ENCODE measurements at places on chromosomes 2 and 18. TPM values are rescaled to one million over a fixed set of nuclear protein-coding genes. Genes with fewer than 3 reads are reported as not detected.
A peak's percentile ranks its signal among the peaks of the same experiment; 100 is the strongest.

- no peak for DNase-seq
- no peaks in the 10 kb centered on the region for H3K27me3 ChIP-seq
- H3K36me3 ChIP-seq, result no peaks in the 10 kb centered on the region
- peaks cover 47% of the 10 kb centered on the region for H3K4me1 ChIP-seq
- no peak overlapping the region for H3K4me3 ChIP-seq
Observed at GRCh38 chr2:230657462-230657861, 55.2 kb upstream of the CAB39 start.

GRCh38 chr2:212359425-212360067 is 179.1 kb downstream of the ERBB4 start:
- H3K36me3 ChIP-seq, result no peaks in the 10 kb centered on the region
- no peak overlapping the region for H3K4me3 ChIP-seq
- no peaks in the 10 kb centered on the region for H3K4me1 ChIP-seq

GRCh38 chr2:182784777-182785176 is 68.7 kb downstream of the DNAJC10 start:
- no peak overlapping the region for H3K4me3 ChIP-seq
- H3K27ac ChIP-seq, result no peak overlapping the region
- no peaks in the 10 kb centered on the region for H3K27me3 ChIP-seq
- no peak for DNase-seq
- peaks cover 5% of the 10 kb centered on the region for H3K4me1 ChIP-seq

DNA sequence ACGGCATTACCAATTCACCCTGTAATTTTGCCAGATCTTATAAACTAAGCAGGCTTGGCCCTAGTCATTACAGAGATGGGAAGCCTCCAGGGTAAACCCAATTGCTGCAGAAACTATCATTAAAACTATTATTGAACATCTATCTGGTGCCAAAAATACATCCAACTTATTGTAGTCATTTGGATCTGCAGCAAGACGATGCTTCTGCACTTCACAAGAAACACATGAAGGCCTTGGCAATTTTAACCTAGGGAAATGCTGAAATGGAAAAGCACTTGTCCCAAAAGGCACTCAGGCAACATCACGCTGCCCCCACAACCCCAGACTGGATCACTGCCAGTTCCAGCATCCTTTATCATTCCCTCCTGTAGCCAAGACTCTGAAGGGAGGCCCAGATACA is 85.3 kb upstream of the ACVR2A start:
- no peak overlapping the region for H3K27ac ChIP-seq
- H3K27me3 ChIP-seq, result no peaks in the 10 kb centered on the region
- H3K4me3 ChIP-seq, result no peak overlapping the region
- no peaks in the 10 kb centered on the region for H3K36me3 ChIP-seq
- DNase-seq, result no peak

GRCh38 chr2:110948027-110948674 is 172.6 kb upstream of the BCL2L11 start:
- H3K36me3 ChIP-seq, result no peaks in the 10 kb centered on the region
- H3K4me3 ChIP-seq, result no peak overlapping the region
- H3K4me1 ChIP-seq, result peaks cover 11% of the 10 kb centered on the region
- no peaks in the 10 kb centered on the region for H3K27me3 ChIP-seq
- H3K27ac ChIP-seq, result no peak overlapping the region

EVX2 gene
- polyA plus RNA-seq, result not detected

SPP2 gene
- polyA plus RNA-seq, result not detected

DNA sequence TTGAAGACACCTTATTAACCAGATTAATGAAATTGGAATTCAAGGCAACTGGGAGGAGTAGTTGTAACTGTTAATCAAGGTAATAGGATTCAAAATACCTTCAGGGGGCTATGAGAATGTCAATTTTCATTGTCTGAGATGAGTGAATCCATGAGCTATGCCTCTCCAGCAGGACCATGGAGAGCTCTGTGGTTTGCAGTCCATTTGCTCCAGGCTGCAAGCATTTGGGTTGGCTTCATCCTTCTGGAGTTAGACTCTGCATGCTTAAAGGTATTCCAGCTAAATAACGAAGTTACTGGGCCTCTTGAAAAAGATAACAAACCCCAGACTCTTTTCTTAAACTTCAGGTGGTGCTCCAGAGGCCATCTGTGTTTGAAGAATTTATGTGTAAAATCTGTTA is 207.1 kb upstream of the SLC8A1 start:
- H3K36me3 ChIP-seq, result no peaks in the 10 kb centered on the region
- no peak for DNase-seq
- H3K4me1 ChIP-seq, result no peaks in the 10 kb centered on the region
- H3K27me3 ChIP-seq, result no peaks in the 10 kb centered on the region
- H3K27ac ChIP-seq, result no peak overlapping the region

DNA sequence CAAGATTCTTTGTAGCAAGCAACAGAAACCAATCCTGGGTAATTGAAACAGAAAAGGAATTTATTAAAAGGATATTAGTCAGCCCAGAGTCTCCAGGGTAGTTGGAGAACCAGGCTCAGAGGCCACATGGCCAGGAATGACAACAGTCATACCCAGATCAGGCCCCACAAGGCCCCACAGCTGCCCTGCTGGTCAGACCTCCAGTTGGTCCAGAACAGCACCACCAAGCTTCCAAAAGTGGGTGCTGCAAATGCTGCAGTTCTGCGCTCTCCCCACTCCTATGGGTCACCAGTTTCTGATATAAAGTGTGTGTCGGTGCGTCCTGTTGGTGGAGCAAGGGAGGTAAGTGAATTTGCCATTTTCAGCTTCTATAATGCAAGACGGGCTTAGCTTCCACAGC is 29.9 kb downstream of the KLHL29 start:
- H3K4me3 ChIP-seq, result no peak overlapping the region
- DNase-seq, result no peak
- no peaks in the 10 kb centered on the region for H3K36me3 ChIP-seq
- H3K4me1 ChIP-seq, result no peaks in the 10 kb centered on the region
- peaks cover 23% of the 10 kb centered on the region for H3K27me3 ChIP-seq

DNA sequence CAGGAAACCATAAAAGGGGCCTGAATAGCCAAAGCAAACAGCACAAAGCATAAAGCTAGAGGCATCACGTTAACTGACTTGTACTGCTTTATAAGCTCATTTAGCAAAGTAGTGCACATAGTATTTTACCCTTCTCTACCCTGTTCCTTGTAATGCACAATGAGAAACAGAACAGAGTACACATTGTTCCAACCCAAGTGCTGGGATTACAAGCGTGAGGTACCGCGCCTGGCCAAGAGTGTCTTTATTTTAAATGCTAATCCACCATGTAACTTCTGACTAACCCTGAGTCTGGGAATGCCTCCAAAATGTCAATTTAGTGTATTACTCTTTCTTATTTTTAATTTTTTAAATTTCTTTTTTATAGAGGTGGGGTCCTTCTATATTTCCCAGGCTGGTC is 46.4 kb upstream of the STON1 start:
- no peak overlapping the region for H3K4me3 ChIP-seq
- H3K27me3 ChIP-seq, result no peaks in the 10 kb centered on the region
- H3K4me1 ChIP-seq, result no peaks in the 10 kb centered on the region
- DNase-seq, result no peak
- H3K27ac ChIP-seq, result no peak overlapping the region

MBD5 gene
- 5.2 TPM for polyA plus RNA-seq

DNA sequence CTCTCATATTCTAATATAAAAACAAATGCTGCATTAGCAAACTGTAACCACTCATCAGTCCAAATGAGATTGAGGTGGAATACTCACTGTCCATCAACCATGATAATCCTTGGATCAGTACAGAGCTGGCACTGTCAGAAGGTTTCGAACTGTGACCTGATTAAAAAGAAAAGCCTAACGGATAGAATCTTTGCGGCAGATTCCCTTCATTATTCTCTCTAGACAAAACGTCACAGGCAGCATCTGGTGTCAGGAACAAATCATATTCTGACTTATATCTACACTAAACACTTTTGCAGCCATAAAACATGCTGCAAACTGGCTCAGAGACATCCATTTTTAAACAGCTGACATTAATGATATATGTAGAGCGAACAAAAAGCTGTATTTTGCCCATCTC is 677.7 kb upstream of the NXPH2 start:
- H3K4me1 ChIP-seq, result no peaks in the 10 kb centered on the region
- no peak overlapping the region for H3K27ac ChIP-seq

GRCh38 chr2:20594957-20595356 is 55.9 kb downstream of the HS1BP3 start:
- H3K36me3 ChIP-seq, result peaks cover 15% of the 10 kb centered on the region
- peaks cover 5% of the 10 kb centered on the region for H3K27me3 ChIP-seq
- H3K27ac ChIP-seq, result peak overlapping the region; percentile 98

GRCh38 chr2:190031969-190032618 is 30.4 kb downstream of the MSTN start:
- no peak overlapping the region for H3K4me3 ChIP-seq
- no peak for DNase-seq
- no peaks in the 10 kb centered on the region for H3K27me3 ChIP-seq
- H3K27ac ChIP-seq, result no peak overlapping the region
- H3K4me1 ChIP-seq, result no peaks in the 10 kb centered on the region
- H3K36me3 ChIP-seq, result no peaks in the 10 kb centered on the region

DNA sequence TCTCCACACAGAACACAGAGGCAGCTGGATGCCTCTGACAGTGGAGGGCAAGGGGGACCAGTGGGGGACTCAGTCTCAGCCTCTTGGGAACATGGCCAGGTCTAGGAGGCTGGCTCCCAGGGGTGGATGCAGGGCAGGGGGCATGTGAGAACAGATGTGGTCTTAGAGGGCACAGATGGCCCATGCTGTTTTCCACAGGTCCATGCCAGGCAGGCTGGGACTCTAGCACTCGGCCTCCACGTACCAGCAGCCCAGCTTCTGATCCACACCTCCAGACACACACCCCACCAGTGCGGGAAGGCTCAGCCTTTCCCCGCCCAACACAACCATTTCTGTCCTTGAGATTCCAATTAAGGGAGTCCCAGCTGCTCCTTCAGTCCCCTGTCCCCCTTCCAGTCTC is 42.4 kb downstream of the TNS1 start:
- no peaks in the 10 kb centered on the region for H3K36me3 ChIP-seq
- H3K4me1 ChIP-seq, result peaks cover 4% of the 10 kb centered on the region
- no peak overlapping the region for H3K4me3 ChIP-seq
- no peaks in the 10 kb centered on the region for H3K27me3 ChIP-seq
- H3K27ac ChIP-seq, result no peak overlapping the region
- no peak for DNase-seq

USP14 gene
- 11.4 TPM for polyA plus RNA-seq

DSG2 gene
- not detected for polyA plus RNA-seq

C2orf66 gene
- polyA plus RNA-seq, result not detected

- H3K4me3 ChIP-seq, result no peak overlapping the region
- DNase-seq, result no peak
- H3K27ac ChIP-seq, result no peak overlapping the region
- peaks cover 25% of the 10 kb centered on the region for H3K4me1 ChIP-seq
Observed at GRCh38 chr2:12004713-12005112, 258.3 kb downstream of the LPIN1 start.

GRCh38 chr2:86068136-86068588 is 37.5 kb downstream of the POLR1A start:
- H3K4me1 ChIP-seq, result peaks cover 24% of the 10 kb centered on the region
- H3K4me3 ChIP-seq, result no peak overlapping the region
- no peaks in the 10 kb centered on the region for H3K27me3 ChIP-seq

DNA sequence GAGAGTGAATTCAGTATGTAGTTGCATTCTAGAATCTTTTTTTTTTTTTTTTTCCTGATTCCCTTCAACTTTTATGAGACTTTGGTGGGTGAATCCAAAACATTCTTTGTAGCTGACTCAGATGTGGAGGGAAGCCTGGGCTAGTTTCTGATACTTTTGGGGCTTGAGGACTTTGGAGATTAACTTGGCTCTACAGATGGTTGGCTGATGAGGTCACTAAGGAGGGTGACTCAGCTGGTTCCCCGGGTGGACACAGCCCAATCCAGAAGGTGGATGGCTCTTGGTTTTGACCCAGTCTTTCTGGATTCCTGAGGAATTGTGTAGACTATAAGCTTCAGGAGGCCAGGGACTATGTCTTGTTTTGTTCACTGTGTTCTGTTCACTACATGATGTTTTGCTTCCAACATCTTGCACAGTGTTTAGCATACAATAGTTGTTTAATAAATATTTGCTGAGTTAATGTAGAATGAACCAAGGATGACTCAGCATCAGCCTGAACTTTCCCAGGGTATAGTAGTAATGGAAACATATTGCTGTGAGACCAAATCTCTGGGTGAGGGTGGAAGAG is 30.5 kb downstream of the LAMA3 start:
- no peak for DNase-seq
- H3K4me1 ChIP-seq, result peaks cover 6% of the 10 kb centered on the region
- no peak overlapping the region for H3K27ac ChIP-seq
- H3K27me3 ChIP-seq, result peaks cover 7% of the 10 kb centered on the region

CXCR4 gene
- 1,969 TPM for polyA plus RNA-seq

ZSCAN30 gene
- 4.5 TPM for polyA plus RNA-seq

DNA sequence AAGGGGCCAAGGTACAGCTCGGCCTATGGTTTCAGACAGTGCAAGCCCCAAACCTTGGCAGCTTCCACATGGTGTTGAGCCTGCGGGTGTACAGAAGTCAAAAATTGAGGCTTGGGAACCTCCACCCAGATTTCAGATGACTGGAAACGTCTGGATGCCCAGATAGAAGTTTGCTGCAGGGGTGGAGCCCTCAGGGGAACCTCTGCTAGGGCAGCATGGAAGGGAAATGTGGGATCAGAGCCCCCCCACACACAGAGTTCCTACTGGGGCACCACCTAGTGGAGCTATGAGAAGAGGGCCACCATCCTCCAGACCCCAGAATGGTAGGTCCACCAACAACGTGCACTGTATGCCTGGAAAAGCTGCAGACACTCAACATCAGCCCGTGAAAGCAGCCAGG is 15.0 kb upstream of the DNAH7 start:
- no peaks in the 10 kb centered on the region for H3K27me3 ChIP-seq
- peaks cover 17% of the 10 kb centered on the region for H3K36me3 ChIP-seq
- no peak overlapping the region for H3K4me3 ChIP-seq

- no peak overlapping the region for H3K4me3 ChIP-seq
- no peak for DNase-seq
- H3K27me3 ChIP-seq, result no peaks in the 10 kb centered on the region
- H3K4me1 ChIP-seq, result no peaks in the 10 kb centered on the region
Observed at GRCh38 chr2:104049981-104050380, 803.9 kb upstream of the POU3F3 start.

SPHKAP gene
- not detected for polyA plus RNA-seq

GRCh38 chr18:47794725-47795433 is 135.6 kb downstream of the SMAD2 start:
- no peak overlapping the region for H3K4me3 ChIP-seq
- H3K36me3 ChIP-seq, result no peaks in the 10 kb centered on the region
- no peaks in the 10 kb centered on the region for H3K4me1 ChIP-seq
- H3K27ac ChIP-seq, result no peak overlapping the region
- peaks cover 57% of the 10 kb centered on the region for H3K27me3 ChIP-seq

LOXL3 gene
- not detected for polyA plus RNA-seq

TRIM43 gene
- polyA plus RNA-seq, result not detected

GRCh38 chr2:222311319-222311977 is 12.7 kb upstream of the PAX3 start:
- no peak overlapping the region for H3K27ac ChIP-seq
- peaks cover 85% of the 10 kb centered on the region for H3K27me3 ChIP-seq
- H3K4me3 ChIP-seq, result peak overlapping the region; percentile 51
- peaks cover 13% of the 10 kb centered on the region for H3K4me1 ChIP-seq

GRCh38 chr2:116145031-116145430 is 1669.5 kb upstream of the DDX18 start:
- no peaks in the 10 kb centered on the region for H3K4me1 ChIP-seq
- H3K27ac ChIP-seq, result no peak overlapping the region
- no peaks in the 10 kb centered on the region for H3K36me3 ChIP-seq
- DNase-seq, result no peak

IL1F10 gene
- not detected for polyA plus RNA-seq

- H3K36me3 ChIP-seq, result no peaks in the 10 kb centered on the region
- peak overlapping the region; percentile 78 for H3K27ac ChIP-seq
- no peaks in the 10 kb centered on the region for H3K27me3 ChIP-seq
- peak overlapping the region; percentile 16 for H3K4me3 ChIP-seq
- peaks cover 89% of the 10 kb centered on the region for H3K4me1 ChIP-seq
Observed at GRCh38 chr2:31254237-31255203, 20.6 kb downstream of the EHD3 start.

All from naive B cell (primary cell).